ENCODE measurements at places on chromosomes 4 and X.

- no peak for DNase-seq
Observed at GRCh38 chr4:101140228-101140627, 207.1 kb downstream of the PPP3CA start.

GRCh38 chrX:11787564-11787963 is 29.5 kb downstream of the MSL3 start:
- DNase-seq, result peak; percentile 18

GRCh38 chrX:39629001-39629400 is 468.8 kb downstream of the BCOR start:
- DNase-seq, result no peak

DNA sequence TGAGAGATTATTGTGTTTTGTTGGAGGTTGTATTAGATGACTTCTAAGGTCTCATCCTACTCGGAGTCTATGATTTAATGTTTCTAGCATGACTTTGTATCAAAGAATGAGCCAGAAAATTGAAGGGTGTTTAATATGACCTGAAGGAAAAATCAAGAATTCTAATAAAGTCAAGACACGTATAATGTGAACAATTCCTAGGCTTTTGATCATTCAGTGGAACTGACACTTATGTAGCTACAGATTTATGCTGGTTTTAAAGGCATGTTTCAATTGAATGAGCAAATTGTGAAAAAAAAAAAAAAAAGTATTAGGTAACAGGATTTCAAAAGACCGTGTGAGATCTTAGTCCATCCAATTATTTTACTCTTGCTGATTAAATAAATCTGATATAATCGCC is 64.9 kb downstream of the GRID2 start:
- no peak for DNase-seq

- no peak for DNase-seq
Observed at GRCh38 chr4:14321723-14322122, 680.6 kb upstream of the CPEB2 start.

DNA sequence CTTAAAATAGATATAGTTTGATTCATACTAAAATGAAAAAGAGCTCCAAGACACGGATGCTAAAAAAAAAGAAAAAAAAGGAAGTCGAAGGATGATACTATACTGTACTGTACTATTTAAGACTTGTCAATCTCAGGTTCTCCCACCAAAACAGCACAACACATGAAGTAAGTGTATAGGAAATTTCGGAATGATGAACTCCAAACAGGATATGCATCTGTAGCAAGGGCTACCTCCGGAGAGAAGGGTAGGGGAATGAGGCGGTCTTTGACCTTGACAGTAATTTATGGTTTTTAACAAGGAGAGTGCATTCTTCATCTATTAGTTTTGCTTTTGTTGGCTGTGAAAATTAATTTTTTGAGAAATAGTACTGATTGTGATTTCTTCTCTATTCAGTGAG is 541 bp upstream of the FIP1L1 start:
- no peak for DNase-seq

- DNase-seq, result no peak
Observed at GRCh38 chr4:52718123-52718522, 33.1 kb downstream of the ERVMER34-1 start.

DNA sequence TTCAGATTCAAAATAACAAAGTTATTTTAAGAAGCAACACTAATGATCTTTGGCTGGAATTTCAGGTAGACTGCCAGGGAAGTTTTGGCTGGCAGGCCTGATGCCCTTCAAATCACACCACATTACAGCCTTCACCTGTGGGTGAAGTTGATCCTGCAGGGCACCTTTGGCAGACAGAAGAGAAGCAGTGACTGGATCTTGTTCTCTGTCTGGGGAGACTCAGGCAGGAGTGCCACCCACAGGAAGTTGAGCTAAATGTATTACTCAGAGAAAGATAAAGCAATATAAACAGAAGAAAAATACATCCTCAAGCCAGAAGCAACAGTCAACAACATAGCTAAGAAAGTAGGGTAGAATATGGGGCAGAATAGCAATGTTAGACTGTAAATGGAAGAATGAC is 12.8 kb upstream of the CFAP299 start:
- no peak for DNase-seq

DNA sequence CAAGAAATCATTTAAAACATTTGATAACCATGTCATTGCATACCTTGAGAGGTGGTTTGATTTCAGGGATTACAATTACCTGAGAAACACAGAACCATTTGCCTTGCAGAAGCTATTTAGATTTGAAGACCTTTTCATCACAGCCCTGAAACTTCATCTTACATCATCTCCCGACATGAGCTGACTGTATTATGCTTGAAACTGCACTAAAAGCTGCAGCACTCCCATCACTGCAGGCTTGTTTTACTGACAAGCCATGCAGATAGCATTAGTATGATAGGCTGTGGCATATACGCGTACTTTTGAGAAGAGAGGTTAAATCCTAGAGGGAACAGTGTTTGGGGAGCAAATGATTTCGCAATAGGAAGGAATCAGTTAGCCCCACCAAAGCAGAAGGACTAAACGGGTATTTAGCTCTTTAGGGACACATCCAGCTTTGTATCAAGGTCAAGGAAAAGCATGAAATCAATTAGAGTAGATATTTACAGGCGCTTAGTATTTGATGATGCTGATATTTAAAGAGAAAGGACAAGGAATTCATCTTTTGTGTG is 133.2 kb upstream of the DIAPH2 start:
- DNase-seq, result no peak

DNA sequence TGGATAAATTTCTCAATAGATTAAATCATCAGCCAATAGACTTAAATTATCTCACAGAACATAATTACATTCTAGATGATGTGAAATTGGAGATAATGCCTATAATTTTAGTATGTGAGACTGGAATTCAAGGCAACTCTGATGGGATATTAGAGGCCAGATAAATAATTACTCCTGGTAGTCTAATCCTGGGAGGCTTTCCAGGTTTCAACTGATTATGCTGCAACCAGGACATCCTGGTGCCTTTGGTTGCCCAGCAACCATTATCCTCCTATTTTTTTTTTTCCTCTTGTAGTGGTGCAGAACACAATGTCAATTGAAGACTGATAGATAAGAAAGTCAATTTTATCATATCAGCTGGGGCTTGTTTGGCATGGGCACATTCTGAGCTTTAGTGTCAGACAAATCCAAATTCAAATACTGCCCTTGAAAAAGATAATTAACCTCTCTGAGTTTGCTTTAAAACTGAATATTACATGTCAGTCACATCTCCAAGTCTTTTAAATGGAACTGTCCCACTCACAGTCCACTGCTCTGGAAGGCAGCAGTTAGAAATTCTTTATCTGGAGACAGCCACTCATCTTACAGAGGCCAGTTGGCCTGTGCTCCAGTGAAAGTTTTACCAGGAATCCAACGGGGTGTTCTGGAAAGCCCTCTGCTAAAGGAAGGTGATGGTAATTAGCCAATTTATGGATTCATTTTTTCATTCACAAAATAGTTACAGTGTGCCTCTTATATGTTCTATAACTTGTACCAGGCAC is 95.3 kb upstream of the GUCY1A1 start:
- DNase-seq, result no peak

- no peak for DNase-seq
Observed at GRCh38 chr4:82708982-82709381, 89.6 kb downstream of the SCD5 start.

- DNase-seq, result no peak
Observed at GRCh38 chr4:76607266-76607799, 172.3 kb downstream of the SHROOM3 start.

DNA sequence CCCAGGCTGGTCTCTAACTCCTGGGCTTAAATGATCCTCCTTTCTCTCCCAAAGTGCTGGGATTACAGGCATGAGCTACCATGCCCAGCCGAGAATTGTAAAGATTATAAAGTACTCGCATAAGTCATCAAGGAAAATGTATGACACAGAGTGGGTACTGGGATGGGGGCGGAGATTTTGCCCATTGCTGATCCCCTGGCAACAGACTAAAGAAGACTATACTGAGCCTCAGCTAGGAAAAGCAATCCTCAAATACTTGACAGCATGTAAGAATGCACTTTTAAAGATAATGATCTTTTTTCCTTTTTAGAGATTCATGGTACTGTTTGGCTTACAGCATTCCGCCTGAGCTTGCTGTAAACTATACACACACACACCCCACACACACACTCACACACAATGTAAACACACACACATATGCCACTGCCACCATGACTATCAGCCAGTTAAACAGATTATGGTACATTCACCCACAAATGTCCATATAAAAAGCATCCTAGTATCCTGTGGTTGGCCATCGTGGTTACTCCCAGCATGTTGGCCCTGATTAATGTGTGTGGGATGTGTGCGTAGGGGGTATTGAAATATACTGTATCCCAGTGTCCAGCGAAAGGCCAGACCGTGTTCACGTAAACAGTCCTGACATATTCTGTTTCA is 113.0 kb downstream of the AMELX start:
- no peak for DNase-seq

DNA sequence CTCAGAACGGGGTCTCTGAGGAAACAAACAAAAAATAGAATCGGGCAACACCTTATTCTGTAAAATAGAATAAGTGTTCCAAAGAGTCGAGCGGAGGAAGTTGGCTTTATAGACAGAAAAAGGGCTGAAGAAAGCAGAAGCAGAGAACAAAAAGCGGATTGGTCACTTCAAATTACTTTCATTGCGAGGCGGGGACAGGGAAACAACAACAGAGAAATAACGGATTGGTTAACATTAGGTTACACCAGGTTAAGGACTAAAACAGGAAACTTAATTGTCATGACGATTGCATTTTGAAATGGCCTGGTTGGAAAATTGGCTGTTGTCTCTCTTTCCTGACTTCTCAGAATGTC is 433 bp upstream of the COQ2 start:
- no peak for DNase-seq

- no peak for DNase-seq
Observed at GRCh38 chrX:118632862-118633261, 94.5 kb upstream of the IL13RA1 start.

DNA sequence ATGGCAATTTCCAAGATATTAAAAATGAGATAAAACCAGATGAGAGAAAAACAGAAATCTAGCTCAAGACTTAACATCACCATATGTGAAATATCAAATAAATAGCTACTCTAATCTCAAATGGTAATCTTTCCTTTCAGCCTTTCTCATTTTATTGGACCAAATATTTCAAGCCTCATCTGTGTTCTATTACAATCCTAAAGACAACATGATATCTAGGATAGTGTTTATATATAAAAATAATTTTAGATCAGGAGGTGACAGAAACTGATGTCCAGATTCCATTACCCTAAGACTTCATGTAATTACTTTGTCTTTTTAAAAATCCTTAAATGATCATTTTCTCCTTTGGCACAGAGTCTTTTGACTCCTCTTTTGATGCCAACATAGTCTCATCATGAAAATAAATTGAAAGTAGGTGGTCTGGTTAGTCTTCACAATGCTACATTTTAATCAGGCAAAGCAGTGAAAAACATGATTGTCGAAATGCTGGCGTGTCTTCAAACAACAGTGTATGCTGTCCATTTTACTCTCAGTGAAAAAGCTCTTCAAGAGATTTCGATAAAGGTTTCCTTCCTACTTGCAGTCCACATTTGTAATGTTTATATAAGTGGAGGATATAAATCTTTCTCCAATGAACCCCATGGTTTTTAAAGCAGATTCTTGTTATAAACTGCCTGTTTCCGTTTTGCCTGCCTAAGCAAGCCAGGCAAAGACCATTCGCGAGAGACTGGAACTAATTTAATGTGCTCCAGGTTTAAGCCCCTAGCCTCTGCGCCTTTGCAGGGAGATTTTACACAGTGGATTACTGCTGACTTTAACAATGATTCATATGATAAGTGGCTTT is 169.8 kb downstream of the SCFD2 start:
- peak; percentile 74 for DNase-seq

GRCh38 chr4:126959056-126959745 is 673.6 kb upstream of the INTU start:
- no peak for DNase-seq

- no peak for DNase-seq
Observed at GRCh38 chr4:93834249-93835066, 5.9 kb downstream of the ATOH1 start.

GRCh38 chr4:95027905-95028618 is 270.3 kb downstream of the BMPR1B start:
- DNase-seq, result no peak

DNA sequence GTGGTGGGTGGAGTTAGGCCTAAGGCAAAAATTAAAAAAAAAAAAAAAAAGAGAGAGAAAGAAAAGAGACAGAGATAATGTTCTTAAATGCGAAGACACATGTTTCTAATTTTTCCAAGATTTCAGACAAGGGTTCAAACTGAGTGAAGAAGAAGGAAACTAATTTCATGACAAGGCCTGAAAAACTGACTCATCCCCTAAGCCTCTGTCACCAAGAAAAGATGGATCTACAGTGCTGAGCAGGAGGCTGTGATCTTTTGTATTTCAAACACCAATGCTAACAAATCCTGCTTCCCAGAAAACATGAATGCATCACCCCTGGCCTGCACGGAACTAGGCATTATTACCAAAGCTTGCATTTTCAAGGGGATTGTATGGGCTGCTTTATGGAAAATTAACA is 75.3 kb downstream of the PPARGC1A start:
- peak; percentile 73 for DNase-seq

GRCh38 chr4:1463088-1463926 is 57.1 kb upstream of the NKX1-1 start:
- DNase-seq, result no peak

Measured in fibroblast of skin of left biceps (primary cell).